Ascending aorta (tissue), 2 donors: ENCODE measurements at places on chromosomes 3 and 15.

DNA sequence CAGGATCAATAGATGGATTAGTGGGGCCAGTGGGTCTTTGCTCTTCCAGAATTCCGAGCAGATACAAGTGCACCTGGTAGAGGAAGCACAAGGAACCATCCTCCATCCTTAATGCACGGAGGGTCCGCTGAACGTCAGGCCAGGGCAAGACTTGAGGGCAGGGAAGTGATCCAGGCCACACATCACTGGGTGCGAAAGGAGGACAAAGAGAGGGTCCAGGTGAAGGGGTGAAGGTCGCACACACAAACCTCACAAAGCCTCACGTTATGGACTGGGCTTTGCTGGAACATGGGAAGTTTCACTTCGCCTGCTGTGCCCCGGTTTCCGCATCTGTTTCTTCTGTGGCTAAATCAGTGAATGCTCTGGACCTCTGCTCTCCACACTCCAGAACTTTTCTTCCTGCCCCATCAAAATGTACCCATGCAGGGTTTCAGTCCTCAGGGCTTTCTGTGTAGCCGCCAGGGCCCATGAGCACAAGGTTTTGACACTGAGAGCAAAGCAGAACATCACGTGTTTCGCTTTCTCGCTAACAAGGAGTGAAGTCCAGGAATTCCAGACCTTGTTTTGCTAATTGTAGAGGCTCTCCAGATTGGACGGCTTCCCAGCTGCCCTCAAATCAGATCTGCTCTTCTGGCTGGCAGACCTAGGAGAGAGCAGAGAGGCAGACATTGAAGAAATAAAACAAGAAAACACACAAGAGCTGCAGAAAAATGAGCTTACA lies 56.3 kb downstream of the KLF15 start:
- DNase-seq: no peak

DNA sequence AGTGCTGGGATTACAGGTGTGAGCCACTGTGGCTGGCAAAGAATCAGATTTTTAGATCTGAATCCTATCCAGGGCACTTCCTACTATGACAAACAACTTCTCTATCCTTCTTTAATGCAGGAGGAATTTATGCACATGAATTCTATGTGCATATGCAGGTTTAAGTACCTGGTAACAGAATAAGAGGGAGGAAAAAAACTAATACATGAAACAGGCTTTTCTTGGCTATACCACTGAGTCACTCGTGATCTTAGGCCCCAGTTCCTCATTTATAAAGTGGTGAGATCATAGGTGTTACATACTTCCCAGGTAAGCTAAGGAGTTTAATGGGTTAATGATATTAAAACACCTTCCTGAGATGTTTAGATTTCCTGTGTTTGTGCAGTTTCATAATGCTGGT lies 108.2 kb downstream of the TP63 start:
- no peak for DNase-seq

GRCh38 chr3:65597226-65597951 lies 441.3 kb downstream of the MAGI1 start:
- no peak for DNase-seq

DNA sequence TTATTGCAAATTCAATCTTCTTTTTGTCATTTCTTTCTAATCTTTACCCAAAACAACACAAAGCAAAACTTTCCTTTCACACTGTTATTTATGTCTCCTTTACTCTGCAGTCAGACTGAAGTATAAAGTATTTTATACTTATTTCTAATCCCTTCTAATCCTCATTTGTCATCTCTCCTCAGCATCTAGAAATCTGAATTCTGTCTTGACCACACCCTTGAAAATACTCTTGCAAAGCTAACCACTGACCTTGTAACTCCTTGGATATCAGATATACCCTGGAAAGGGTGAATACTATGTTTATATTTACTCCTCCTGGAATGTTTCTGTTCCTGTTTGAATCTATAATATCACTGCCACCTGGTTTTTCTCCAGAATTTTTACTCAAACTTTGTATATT lies 481.1 kb downstream of the ZNF385D start:
- no peak for DNase-seq

DNA sequence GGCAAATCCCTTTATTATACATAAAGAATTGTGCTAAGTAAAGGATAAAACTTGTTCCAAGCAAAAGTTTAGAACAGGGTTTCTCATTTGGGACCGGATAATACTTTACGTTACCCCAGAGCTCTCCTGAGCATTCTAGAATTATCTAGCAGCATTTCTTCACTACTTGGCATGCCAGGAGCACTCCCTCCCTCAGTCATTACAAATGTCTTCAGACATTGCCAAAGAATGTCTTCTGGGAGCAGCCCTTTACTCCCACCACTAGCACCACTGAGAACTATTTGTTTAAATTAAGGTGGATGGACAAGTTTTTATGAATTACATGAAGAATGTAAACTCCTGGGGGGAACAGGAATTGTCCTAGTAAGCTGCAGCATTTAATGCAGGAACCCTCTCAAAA lies 516.4 kb downstream of the GBE1 start:
- no peak for DNase-seq

- DNase-seq: no peak
Observed at GRCh38 chr15:73560501-73561117, 72.6 kb downstream of the NPTN start.

- no peak for DNase-seq
Observed at GRCh38 chr15:57245130-57245529, 131.2 kb upstream of the CGNL1 start.

GRCh38 chr15:25208735-25209134 lies 230.1 kb downstream of the UBE3A start:
- no peak for DNase-seq

DNA sequence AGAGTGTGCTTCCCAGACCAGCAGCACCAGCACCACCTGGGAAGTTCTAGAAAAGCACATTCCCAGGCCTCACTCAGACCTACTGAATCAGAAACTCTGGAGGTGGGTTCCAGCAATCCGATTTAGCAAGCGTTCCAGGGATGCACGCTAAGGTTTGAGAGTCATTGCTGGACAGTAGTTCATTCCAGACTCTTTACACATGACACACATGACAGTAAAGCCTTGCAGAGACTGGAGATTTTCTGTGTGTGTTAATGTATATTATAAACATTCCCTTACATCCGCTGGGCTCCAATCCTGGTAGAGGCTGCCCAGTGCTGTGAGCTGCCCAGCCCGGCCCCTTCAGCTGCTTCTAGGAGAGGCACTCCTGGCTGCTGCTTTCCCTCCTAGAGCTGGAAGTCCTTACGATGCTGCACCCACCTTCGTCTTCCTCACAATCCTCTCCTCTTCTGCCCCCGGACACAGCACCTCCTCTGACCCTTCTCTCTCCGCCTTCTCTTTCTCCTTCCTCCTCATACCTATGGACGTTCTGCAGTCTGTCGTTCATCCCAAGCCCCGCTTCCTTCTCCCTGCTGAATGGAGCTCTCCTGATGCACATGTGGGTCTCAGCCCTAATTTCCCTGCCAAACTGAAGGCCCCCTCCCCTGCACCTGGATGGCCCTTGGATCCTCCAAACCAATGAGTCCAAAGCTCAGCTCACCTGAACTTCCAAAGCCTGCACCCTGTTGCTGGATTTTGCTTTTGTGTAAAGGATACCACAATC lies 44.4 kb downstream of the ITGA11 start:
- DNase-seq: no peak

GRCh38 chr3:124791639-124792151 lies 61.4 kb downstream of the UMPS start:
- peak; percentile 78 for DNase-seq

GRCh38 chr3:17623464-17623863 lies 119.0 kb downstream of the TBC1D5 start:
- DNase-seq: no peak

GRCh38 chr15:36161771-36162212 lies 417.6 kb upstream of the CDIN1 start:
- no peak for DNase-seq

DNA sequence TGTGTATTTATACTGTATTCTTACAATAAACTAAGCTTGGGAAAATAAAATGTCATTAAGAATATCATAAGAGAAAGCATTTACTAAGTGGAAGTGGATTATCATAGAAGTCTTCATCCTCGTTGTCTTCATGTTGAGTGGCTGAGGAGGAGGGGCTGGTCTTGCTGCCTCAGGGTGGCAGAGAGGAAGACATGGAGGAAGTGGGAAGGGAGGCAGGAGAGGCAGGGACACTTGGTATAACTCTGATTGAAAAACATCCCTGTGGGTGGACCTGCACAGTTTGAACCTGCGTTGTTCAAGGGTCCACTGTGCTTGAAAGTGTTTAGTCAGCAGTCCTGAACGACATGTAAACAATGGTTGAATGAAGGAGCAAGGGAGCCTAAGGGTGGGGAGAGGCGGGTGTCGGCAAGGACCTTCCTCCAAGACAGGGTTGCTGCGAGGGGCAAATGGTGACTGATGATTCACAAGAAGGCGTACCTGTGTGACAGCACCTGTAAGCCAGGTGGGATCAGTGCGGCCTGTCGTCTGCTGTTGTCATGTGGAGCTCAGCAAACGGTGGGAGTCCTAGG lies 103.8 kb upstream of the KLF13 start:
- DNase-seq: no peak

GRCh38 chr15:24318981-24319380 lies 356.6 kb upstream of the NPAP1 start:
- no peak for DNase-seq

GRCh38 chr3:135994708-135995337 lies 29.3 kb downstream of the PPP2R3A start:
- DNase-seq: no peak

DNA sequence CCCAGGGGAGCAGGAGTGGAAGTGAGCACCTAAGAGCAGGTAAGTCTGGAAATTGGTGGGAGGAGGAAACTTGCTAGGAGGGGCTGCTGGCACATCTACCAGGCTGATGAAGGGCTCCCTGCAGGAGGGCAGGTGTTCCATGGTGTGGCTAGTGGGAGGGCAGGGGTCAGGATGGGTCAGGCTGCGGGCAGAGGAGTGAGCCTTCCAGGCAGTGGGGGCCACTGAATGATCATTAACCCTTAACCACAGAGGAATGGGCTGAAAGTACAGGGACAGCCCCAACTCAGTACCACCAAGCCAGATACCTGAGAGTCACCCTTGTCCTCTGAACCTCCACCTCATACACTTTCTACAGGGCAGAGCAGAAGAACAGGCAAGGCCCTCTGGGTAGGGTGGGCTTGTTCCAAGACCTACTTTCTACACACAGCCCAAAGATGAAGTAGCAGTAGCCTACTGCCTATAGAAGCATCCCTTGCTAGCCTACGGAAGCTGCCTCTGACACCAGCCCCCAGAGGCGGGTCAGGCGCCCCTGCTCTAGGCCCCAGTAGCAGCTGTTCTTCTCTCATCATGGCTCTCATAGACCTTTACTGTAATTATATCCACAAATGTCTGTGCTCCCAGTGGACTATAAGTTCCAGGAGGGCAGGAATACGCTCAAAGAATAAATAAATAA lies 4.6 kb downstream of the RAB6B start:
- DNase-seq: no peak
